Vagina (tissue), 2 donors: ENCODE measurements at places on chromosomes 1 and 21.

GRCh38 chr1:47164552-47164951, 25.3 kb downstream of the PDZK1IP1 start:
- DNase-seq: no peak

DNA sequence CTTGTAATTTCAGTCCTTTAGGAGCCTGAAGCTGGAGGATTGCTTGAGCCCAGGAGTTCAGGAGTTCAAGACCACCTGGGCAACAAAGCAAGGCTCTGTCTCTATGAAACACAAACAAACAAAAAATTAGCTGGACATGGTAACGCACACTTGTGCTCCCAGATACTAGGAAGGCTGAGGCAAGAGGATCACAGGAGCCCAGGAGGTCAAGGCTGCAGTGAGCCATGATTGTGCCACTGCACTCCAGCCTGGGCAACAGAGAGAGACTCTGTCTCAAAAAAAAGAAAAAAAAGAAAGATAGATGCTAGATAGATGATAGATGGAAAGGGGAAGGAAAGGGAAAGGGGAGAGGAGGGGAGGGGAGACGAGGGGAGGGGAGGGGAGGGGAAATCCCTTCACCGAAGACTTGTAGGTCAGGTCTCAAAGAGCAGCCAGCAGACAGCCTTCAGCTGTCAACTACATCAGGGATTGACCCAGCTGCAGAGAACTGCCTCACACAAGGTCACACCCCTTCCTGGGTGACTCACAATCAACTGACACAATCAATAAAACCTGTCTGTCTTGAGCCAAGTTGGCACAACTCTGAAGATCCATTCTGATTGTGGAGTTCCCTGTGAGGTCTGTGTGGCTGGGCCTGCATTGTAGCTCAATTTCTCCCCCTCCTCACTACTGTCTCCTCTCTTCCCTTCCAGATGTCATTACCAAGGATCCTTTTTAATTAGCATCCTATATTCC, 200.6 kb downstream of the RGS7 start:
- no peak for DNase-seq

DNA sequence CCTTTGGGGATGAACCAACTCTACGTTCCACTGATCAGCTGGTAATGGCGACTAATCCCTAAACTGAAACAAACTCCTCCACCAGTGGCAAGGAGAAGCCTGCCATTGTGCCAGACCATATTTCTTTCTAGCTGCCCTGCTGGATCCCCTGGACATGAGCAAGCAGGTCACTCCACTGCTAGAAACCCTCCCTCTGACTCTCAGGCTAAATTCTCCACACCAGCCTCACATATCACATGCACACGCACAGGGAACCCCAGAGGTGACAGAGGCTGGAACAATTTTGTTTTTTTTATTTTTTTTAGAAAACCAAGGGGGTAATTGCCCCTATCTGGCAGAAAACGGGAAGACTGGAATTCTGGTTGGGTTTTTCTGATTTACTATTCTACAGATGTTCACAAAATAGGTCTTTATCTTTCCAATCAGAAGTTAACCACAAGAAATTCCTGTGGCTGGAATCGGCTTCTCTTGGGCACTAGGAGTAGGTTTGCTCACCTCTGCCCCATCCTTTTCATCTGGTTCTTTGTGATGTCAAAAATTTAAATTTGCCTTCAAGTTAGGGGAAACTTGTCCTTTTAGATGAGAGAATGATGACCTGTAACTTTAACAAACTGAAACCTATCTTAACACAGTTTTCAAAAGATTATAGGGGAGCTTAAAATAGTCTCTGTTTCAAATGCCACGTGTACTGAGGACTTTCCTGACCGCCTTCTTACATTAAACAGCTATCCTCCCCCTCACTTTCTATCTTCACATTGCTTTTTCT, 258.1 kb downstream of the SDCCAG8 start:
- DNase-seq: no peak

DNA sequence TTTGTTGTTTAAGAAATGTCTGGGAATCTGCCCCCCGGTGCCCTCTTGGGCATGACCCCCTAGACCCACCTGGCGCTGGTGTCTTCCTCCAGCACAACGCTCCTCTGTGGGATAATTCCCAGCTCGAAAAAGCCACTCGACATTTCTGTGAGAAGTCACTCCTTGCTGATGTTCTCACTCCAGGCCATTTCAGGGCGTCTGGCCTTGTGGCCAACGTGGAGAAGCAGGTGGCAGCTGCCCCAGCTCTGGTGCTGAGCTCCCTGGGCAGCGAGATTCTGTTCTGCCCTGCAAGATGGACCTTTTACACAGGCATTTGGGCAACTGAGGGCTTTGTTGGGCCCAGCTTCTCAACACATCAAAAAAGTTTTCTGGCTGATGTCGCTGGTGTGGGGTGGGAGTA, 147.7 kb upstream of the WNT4 start:
- DNase-seq: peak; percentile 52

DNA sequence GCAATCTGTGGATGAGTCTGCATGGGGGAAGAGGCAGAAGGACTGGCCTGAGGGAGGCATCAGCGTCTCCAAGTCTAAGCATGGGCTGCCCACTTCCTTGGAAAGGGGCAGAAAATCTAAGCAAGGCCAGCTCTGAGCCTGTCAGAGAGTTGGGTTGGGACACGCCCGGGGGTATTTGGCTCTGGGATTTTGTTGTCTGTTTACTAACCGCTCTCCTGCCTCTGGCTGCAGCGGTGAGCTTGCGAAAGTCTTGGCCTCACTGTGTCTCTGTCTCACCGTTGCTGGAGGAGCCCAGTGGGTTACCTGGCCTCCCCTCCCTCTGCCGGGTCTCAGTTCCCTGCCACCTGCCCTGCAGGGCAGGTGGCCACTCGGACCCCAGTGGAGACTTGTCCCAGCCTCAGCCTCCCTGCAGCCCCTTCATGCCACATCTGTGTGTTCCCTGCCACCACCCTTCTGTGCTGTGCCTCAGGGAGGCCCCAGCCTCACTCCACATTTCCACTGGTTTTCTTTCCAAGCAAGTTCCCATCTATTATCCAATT, 33.7 kb downstream of the EDN2 start:
- no peak for DNase-seq

GRCh38 chr1:175394739-175395138, 202.2 kb upstream of the KIAA0040 start:
- no peak for DNase-seq

DNA sequence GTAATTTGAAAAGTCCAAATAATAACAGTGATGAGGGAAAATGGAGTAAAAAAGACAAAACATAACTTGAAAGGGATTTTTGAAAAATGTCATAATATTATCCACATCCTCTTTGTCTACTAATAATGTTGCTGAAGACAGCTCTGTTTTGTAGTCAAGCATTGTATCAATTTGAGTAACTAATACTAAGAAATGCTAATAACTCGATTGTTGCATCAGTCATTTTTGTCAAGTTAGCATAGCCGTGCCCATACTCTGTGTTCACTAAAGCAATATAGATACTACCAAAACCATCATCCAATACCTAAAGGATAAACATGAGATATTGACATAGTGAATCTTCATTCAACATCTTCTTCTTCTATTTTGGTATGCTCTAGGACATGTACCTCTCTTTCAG, 17.3 kb downstream of the PDC start:
- DNase-seq: no peak

- no peak for DNase-seq
Observed at GRCh38 chr1:41471658-41472057, 12.8 kb downstream of the EDN2 start.

DNA sequence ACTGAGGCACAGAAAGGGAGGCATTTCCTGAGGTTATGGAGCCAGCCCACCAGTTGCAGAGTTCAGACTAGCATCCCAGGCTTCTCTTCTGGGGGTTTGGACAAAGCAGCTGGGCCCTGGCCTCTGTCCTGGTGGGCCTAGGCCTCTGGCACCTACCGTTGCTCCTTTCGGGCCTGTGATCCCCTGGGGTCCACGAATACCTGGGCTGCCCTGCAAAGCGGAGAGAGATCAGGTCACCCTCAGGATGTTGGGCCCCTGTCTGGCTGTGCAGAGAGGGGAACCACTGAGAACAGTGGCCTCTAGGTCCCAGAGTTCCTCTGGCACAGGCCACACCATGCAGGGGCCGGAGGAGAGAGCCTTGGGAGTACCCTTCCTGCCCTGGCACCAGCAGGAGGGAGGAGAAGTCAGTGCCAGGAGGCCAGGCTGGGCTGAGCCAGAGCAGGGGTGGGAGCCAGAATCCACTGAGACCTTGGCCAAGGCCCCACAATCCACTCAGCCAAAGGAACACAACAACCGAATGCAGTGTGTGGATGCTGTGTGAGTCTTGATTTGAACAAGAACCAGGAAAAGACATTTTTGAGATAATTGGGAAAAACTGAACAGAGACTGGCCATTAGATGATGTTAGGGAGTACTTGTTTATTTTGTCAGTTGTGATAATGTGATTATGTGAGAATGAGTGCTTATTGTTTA, 8.9 kb downstream of the COL9A2 start:
- no peak for DNase-seq

GRCh38 chr1:208166340-208167138, 77.6 kb downstream of the PLXNA2 start:
- DNase-seq: no peak

GRCh38 chr1:40432644-40433390, 17.5 kb upstream of the ZFP69B start:
- DNase-seq: no peak

DNA sequence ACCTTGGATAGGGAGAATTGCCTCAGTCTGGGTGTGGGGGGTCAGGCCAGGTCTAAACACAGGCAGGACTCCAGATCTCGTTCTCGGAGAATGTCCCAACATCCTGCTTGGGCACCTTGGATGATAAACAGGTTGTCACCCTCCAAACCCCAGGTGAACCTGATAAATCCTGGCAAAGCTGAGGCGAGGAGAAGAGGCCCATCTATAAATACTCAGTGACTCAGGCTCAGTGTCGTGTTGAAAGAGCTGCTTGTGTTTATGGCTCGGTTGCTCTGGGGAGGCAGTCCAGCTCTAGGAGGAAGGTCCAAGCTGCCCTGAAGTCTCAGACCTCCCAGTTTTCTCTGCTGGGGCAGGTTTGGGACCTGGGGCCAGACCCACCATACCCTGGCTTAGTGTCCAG, 15.8 kb upstream of the TRIM63 start:
- DNase-seq: no peak

- no peak for DNase-seq
Observed at GRCh38 chr1:212368073-212368484, 46.6 kb downstream of the PACC1 start.

DNA sequence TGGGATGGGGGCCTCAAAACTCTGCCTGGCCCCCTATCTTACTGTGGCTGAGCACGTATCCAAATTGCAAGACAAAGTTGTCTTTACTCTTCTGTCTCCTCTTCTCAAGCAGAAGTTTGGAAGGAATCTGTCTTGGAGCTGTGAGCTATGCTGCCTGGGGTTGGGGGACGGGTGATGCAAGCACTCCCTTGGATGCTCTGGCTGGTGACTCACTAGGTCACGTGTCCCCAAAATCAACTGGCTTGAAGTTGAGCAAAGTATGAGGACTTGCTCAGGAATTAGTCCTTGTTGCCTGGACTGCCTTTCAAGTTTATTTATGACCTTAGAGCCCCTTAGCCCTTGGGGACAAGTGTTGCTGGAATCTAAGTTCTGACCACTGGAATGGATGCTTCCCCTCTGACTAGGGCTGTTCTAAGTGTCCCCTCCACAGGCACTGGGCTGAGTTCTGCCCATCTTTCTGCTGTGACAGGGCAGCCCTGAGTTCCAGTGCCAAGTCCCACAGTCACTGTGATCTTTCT, 269.5 kb downstream of the HHAT start:
- DNase-seq: no peak

DNA sequence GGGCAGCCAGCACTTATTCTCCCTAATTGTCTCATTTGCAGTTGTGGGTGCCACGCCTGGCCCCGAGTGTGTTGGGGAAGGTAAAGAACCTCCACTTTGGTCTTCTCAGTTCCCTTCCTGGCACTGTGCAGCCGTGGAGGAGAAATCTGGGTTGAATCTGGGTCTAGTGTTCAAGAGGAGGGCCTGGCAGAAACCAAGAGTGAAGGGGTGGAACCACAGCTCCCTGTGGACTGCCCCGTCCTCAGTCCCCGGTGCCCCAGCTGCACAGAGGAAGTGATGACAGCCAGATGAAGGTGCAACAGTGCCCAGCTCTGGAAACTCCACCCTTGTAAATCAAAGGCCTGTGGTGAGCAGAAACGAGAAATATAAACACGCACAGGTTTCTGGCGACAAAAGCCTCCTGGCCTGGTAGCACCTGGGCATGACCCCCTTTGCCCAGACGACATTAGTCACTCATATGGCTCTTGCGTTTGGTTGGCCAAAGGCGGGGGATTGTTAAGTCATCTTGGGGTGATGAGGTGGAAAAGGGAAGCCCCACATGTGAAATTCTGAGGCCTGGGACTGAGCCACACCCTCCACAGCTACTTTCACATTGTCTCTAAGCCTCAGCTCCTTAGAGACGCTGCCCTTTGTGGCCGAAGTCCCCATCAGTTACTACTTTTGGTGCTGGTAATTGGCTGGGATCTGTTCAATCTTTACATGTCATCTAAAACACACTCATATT, 4.2 kb upstream of the ECE1 start:
- no peak for DNase-seq

DNA sequence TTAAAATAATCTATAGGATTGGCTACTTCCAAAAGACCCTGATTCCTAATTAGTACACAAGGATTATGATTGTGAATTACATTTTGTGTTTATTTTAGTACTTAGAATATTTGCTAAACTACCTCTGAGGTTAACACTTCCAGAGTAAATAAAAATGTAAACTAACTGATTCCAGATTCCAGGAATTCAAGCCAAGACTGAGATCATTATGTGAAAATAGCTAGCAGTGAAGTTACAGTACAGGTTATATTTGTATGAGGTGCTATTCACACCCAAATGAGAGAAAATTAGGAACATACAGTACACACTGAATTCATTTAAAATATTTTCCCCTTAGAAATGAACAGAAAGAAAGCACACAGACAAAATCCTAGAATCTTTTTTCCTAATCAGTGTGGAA, 28.8 kb downstream of the TTLL7 start:
- DNase-seq: no peak

DNA sequence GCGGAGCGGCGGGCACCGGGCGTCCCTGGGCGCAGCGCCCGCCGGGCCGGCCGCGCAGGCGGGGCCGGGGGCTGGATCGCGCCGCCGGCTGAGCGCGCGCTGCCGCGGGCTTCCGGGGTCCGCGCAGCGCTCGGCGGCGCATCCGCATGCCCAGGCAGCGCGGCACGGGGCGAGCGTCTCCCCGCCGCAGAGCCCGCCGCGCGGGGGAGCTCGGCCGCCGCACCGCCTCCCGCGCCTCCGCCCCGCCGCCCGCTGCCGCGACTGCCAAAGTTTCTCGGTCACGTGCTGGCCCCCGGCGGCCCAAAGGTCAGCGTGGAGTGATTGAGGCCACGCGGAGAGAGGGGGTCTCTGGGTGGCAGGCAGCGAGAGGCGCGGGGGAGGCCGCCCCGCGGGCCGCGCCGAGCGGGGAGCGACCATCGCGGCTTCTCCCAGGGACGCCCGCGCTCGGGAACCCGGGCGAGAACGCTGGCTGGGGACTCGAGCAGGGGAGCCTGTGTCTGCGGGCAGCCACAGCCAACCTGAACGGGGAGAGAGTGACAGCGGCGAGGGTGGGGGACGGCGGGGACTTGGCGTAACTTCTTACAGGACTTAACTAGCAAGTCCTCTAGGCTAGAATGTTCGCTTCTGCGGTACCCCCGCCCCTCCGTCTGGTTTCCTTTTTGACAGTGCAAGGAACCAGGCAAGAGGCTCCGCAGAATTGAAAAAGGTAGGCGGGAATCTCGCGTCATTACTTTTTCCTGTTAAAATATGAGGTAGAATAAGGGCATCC, at the start of gene ILDR2:
TSS of gene ILDR2 (minus strand) at position 180 of the 769 bp plus-strand sequence. CDS start 272 bp downstream, outside the sequence.
- no peak for DNase-seq

GRCh38 chr1:44368471-44369151, 13.6 kb upstream of the ERI3 start:
- no peak for DNase-seq
